ENCODE measurements at places on chromosomes 6 and 20. TPM values are rescaled to one million over a fixed set of nuclear protein-coding genes. Genes with fewer than 3 reads are reported as not detected.
A peak's percentile ranks its signal among the peaks of the same experiment; 100 is the strongest.

SLC22A16 gene
- not detected for total RNA-seq

NR2E1 gene
- not detected for total RNA-seq

DNA sequence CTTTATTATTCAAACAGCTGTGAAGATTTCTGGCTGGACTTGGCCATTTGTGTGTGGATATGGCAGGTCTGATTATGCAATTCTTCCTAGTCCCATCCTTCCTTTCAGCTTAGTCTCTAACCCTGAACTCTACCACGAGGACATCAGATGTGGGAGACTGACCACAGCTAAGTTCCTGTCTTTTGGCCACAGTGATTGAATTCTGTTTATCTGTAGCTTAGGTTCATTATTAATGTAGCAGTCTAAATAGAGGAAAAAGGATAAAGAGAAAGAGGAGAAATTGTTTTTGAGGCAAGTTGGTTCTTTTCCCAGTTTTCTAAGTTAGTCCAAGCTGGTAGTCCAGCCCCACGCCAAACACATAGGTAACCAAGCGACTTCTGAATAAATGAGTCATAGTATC, 598.9 kb downstream of the RFPL4B start:
- DNase-seq = peak; percentile 60

HDGFL1 gene
- total RNA-seq = not detected

NEU1 gene
- total RNA-seq = 43.9 TPM

GRCh38 chr6:37099442-37099841, 70.5 kb upstream of the PIM1 start:
- peak; percentile 9 for DNase-seq

- DNase-seq = no peak
Measured at GRCh38 chr6:12324748-12325147, 34.6 kb downstream of the EDN1 start.

DNA sequence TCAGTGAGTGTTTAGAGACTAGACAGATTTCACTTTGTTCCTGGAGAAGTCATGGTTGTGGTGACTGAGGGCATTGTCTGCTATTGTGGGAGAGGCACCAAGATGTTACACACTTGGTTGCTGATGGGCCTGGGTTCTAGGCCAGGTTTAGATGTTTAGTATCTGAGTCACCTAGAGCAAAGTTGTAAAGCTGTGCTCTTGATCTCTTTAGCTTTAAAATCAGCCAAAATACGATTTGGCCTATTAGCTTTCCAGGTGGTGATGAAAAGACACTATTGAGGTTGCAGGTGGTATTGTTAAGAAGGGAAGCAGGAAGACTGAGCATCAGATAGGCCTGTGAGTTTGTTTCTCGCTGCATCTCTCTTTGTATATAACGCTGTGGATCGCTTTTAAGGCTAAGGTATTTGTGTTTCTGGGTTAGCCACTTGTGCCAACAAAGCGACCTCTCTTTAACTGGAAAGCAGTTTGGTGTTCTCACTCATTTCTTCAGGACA, 48.6 kb downstream of the FOXO3 start:
- DNase-seq = peak; percentile 86
